ENCODE measurements at places on chromosomes 13 and 19.

DNA sequence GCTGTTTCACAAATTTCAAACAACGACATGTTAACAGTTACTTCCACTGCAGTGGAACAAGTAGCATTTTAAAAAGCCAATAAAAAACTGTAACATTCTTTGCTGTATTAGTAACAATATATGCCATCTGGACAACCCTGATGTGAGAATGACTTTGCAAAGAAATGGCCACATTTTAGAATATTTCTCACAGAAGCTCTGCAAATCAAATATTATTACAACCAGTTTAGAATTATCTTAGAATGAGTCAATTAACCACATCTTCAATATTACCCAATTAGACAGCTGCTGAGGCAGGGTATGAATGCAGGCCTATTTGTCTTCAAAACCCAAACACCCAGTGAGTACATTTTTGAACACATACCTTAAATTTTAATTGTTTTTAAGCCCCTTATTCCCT, 3.2 kb downstream of the ZNF699 start:
- no peak for DNase-seq

DNA sequence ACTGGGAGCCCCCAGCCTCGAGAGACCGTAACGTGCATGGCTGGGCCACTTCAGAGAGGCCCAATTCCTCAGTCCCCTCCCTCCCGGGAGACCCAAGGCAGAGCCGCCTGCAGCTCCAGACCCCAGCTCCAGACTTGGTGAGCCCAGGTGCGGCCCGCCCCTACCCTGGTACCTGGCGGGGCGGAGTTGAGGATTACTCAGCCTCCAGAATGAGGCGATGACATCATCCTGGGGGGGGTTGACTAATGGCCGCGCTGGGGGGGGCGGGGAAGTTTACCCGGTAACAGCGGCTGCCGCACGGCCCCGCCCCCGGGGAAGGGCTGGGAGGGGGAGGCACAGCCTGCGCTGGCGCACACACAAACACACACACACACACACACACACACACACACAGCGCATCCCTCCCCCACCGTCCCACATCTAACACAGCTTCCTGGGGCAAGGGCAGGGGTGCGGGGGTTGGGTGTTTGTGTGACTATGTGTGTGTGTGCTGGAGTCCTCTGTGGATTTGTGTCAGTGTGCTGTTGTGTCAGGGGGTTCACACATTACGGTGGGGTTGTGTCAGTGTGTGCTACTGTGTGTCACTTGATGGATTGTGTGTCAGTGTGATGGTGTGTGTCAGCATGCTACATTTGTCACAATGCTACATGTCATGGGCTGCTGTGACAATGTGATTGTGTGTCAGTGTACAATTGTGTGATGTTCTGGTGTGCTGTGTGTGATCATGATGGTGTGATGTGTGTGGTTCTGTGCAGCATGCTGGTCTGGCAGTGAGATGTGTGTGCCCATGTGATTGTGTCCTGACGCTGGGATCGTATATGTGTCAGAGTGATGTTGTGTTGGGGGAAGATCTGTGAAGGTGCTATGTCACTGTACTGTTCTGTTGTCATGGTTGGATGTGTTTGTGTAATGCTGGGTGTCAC, 10.3 kb upstream of the BBC3 start:
- peak; percentile 65 for DNase-seq

- DNase-seq: no peak
These were observed 8.6 kb downstream of the EPN1 start for GRCh38 chr19:55683449-55684261.

- no peak for DNase-seq
These were observed 2.4 kb downstream of the TICAM1 start for GRCh38 chr19:4829001-4829712.

DNA sequence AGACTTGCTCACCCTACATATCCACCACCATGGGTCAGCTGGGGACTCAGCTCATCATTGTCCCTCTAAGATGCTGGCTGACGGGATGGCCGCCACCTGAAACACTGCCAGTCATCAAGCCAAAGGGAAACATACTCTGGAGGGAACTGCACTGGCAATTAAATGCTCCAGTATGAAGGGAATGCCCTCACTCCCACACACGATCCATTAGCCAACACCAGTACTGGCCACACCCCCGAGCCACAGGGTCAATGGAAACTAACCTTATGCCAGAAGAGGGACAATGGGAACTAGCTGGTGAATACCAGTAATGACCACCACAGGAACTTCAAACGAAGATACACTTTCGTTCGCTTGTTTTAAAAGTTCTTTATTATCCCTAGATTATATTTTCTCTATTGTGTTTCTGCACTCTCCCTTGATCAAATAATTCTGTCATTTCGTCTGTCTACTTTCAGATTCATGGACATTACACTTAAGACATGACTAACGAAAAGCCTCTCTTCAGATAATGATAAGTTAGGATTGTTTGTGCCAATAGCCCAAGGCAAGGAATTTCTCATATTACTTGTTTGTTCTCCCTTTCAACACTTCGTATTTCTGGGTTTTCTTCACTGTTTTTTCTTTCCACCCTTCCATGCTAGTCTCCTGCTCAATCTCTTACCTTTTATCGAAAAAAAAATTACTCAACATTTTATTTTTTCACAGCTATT, 1.7 kb upstream of the ZNF507 start:
- peak; percentile 9 for DNase-seq

DNA sequence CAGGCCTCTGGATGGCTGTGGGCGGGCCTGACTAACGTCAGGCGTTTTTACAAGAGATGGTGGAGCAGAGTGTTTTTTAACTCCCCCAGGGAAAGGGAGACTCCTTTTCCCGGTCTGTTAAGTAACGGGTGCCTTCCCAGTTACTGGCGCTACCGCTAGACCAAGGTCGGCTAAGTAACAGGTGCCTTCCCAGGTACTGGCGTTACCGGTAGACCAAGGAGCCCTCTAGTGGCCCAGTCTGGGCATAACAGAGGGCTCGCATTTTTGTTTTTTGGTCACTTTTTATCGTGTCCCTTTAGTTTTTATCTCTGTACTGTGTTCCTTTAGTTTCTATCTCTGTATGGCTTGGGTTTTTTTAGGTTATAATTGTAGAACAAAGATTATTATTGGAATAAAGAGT, 10.0 kb downstream of the ZNF383 start:
- DNase-seq: no peak
